Fibroblast of skin of right biceps (primary cell): ENCODE measurements at places on chromosomes 3 and 15.

DNA sequence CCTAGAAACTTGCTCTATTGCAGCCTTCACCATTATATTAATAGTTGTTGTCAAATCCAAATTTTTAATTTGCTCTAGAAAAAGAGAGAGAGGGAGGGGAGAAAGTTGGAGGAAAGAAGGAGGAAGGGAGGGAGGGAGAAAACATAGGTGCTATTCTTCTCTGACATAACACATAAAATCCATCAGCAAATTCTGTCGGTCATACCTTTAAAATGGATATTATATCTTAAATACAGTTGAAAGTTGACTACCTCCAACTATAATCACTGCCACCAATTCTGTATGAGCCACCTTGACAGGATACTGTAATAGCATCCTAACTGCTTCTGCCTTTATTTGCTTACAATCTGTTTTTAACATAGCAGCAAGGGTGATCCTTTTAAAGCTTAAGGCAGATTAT, 314.7 kb upstream of the ALCAM start:
- no peak for DNase-seq

GRCh38 chr15:52155878-52156277, 35.3 kb downstream of the GNB5 start:
- no peak for DNase-seq

- DNase-seq = no peak
These were observed 1.7 kb downstream of the LPCAT4 start for GRCh38 chr15:34365091-34365825.

DNA sequence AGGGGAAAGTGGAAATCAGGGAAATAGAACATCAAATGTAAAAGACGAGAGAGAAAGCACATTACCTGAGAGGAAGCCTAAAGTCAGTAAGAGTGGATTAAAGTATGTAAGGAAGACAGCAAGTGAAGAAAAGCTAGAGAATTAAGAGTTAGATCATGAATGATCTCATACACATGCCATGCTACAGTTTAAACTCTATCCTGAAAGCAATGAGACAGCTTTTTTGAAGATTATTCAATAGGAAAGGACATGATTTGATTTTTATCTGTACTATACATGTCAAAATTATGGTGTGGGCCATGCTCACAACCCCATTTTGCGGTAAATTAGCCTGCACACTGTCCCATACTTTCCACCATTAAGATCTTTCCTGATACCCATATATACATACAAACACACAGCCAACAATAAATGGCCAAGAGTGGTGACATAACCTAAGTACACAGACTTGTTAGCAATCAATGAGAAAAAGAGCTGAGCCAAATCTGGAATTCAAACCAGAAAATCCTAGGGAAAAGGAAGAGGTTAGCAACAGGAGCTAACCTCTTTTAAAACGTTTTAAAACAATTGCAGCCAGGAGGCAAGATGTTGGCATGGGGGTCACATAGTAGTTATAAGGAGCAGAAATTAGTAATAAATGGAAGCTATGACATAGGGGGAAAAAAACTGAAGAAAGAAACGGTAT, 4.5 kb downstream of the MYO9A start:
- no peak for DNase-seq

GRCh38 chr15:53535886-53536285, 223.6 kb downstream of the WDR72 start:
- no peak for DNase-seq

DNA sequence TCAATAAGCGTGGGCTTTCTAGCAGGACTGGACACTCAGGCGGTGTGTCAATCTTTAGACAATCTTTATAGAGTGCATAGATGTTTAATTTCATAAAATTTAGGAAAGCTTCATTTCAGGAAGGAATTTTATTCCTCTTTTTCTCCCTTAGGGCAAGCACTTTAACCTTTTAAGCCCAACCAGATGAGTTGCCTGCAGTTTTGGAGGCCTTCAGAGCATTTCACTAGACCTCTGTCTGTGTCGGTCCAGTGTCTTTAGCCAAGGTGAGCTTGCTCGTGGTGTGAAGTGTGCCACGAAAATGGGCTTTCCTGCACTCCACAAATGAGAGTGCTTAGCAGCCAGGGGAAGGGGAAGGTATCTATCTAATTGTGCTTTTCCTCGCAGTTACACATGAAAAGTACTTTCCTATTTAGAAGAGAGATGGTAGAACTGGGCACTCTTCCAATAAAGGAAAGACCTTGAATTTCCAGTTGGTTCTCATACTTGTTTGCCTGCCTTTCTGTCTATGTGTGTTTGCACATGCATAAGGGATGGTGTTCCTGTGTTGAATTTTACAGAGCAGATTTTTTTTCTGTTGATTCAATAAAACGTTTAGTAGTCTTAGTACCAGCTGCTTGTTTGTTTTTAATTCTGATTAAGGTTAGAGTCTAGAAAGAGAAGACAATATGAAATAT, 53.6 kb downstream of the FEZF2 start:
- no peak for DNase-seq

DNA sequence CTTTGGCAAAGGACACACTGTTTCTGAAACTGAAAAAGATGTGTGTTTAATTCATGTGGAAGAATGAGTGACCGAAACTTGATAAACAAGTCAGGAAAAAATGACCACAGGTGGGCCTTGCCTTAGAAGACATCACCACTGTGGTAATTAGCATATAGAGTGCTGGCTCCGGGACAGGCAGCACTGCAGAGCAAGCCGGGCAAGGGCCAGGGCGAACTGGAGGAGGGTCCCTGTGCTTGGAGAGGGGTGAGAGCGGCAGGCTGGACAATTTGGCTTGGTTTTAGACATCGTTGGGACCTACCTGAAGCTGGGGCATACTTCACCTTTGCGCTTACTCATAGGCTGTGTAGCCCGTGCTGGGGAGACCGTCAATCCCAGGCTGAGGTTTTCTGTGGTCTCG, 8.2 kb downstream of the RTP3 start:
- no peak for DNase-seq

- DNase-seq = no peak
These were observed 46.4 kb upstream of the GATA2 start for GRCh38 chr3:128539376-128539775.

- DNase-seq = peak; percentile 53
These were observed 119.0 kb upstream of the RASGRP1 start for GRCh38 chr15:38683382-38684242.

DNA sequence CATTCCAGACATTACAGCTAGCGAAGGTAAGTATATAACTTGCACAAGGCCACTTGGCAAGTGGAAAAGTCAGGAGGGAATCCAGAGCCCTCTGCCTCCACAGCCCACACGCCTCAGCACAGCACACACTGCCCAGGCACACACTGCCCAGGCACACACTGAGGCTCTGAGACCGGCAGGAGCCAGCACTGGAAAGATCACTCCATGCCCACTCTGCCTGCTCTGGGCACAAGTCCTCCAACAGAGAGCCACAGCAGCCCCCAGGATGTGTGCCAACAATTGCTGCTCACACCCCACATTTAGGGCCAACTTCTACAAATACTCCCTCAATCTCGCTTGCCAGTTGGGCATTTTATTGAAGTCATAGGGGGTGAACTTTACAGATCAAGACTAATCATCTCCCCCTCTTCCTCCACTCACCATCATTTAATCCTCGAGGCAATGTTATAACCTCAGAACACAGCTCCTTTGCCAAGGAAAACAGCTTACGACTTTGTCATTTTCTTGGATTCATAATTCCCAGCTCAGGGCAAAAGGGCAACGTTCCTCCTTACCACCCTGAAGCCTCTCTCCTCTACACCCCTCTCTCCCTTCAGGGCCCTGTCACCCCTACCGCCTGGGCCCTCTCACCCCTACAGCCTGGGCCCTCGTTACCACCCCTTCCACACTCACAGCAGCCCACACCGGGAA, 53.0 kb upstream of the TPM1 start:
- peak; percentile 44 for DNase-seq

GRCh38 chr15:62089616-62090015, 22.8 kb downstream of the C2CD4A start:
- DNase-seq = no peak

- DNase-seq = no peak
These were observed 2.8 kb upstream of the RNU5A-1 start for GRCh38 chr15:65292938-65293518.

GRCh38 chr3:138941259-138941885, 5.6 kb downstream of the FOXL2 start:
- peak; percentile 38 for DNase-seq

DNA sequence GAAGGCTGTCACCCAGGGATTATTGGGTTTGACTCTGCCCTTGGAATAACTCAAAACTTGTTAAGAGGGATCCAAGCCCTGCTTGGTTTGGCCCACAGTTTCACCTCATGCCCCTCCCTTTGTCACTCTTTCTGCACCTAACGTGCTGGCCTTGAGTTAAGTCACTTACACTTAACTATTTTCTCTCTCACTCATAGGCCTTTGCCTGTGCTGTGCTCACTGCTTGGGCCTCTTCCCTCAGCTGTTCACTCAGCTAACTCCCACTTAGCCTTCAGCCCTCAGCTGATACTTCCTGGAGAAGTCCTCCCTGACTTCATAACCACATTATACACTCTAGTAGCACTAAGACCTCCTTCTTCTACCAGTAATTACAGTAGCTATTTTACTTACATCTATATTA, 133.3 kb downstream of the CMSS1 start:
- DNase-seq = peak; percentile 45

- no peak for DNase-seq
These were observed 7.8 kb downstream of the LINGO1 start for GRCh38 chr15:77624868-77625267.

DNA sequence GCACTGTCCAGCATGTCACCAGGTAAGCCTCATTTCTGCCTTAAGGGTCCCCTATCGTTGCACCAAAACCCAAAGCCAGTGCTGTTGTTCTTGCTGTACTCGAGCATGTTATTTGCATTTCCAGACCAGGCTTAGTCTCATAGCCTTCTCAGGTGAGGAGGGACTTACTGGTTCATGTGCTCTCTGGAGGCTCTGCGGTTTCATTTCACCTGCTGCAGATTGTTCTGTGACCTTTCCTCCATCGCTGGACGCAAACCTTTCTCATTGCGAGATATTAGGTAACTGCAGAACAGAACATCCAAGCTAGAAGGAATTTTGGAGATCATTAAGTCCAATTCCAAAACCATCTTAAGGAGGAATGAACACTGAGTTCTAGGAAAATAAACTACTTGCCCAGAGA, 187.3 kb upstream of the BCL6 start:
- DNase-seq = no peak

- DNase-seq = peak; percentile 10
These were observed 196.7 kb downstream of the ISL2 start for GRCh38 chr15:76533060-76533820.

DNA sequence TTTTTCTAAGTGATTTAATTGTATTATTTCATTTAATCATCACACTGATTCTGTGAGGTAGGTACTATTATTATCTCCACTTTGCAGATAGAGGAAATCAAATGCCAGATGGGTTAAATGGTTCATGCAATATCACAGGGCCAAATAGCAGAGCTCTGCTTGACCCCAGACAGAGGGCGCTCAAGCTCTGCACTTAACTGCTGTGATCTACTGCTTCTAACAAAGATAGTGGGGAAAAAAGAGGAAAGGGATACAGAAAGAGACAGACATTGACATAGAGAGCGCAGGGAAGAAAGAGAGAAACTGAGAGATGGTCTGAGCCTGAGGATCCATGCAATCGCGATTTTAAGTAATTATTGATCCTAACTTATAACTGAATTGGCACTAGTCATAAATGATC, 279.1 kb upstream of the THRB start:
- peak; percentile 72 for DNase-seq

GRCh38 chr3:8705575-8705974, 28.0 kb upstream of the CAV3 start:
- no peak for DNase-seq

DNA sequence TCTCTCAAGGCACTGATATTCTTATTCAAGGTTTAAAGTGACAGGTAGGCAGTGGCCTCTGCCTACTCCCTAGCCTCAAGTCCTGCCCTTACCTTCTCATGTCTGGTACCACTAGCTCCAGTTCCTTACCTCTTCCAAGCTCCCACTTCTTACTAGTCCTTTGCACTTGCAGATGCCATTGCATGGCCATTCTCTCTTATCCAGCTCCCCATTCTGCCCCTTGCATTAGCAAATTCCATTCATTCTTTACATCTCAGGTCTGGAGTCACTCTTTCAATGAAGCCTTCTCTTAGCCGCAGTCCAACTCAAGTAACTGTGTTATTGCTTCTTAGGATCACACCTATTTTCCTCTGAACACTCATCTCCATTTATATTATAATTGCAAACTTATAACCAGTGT, 807.1 kb downstream of the EDEM1 start:
- DNase-seq = no peak

DNA sequence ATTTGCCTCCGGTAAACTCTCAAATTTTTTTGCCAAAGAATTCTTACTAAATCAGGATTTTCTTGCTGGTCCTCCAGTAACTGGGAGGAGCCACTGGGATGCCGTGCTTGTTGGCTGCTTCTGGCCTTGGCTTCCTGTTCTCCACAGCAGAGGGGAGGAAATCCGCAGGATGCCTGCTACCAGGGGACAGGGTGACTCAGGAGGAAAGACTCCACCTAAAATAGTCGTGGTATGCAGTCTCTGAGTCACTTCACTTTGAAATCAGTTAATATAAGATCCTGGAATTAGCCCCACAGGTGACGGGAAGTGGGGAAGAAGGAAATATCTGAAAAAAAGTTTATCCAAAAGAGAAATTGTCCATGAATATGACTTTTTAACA, 6.5 kb upstream of the TM4SF18 start:
- peak; percentile 99 for DNase-seq

GRCh38 chr15:57505056-57505715, 86.5 kb upstream of the MYZAP start:
- DNase-seq = peak; percentile 63

DNA sequence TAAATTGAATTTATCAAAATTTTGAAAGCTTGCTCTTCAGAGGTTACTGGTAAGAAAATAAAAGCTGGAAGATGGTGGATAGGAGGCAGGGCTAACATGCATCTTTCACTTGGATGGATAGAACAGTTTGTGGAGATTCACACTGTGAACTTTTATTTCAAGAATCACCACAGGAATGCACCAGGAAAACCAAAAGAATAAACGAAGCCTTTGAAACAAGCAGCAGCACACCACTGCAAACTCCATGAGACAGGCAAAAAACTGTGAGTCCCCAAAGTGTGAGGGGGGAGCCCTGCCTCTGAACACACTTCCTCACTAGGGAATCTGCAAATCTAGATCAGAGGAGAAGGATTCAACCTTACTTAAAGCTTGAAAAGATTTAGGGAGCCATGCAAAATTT, 122.2 kb downstream of the RTP4 start:
- DNase-seq = no peak

- DNase-seq = no peak
These were observed 2.8 kb downstream of the SERP1 start for GRCh38 chr3:150543531-150543930.

DNA sequence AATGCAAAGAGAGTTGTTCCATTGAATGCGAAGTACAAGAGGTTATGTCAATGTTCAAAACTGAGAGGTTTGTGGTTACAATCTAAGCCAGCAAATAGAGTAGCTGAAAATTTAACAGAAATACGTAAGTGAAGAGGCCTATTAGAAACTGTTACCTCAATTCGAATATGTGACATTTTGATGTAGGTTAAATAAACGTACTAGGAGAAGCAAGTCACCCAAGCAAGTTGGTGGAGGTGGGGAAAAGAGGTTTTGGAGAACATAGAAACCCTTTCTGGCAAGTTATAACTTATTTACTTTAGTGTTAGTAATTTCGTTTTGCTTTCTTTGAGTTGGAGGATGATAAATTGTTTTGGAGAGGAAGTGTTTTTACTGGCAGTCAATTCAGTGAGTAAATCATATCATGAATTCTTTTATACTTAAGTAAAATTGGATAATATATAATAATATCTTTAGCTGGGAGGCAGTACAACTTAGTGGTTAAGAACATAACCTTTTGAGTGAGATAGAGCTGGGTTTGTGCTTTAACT, 91.2 kb upstream of the NAALADL2 start:
- DNase-seq = peak; percentile 37
